ENCODE measurements at places on chromosomes 7 and 10. TPM values are rescaled to one million over a fixed set of nuclear protein-coding genes. Genes with fewer than 3 reads are reported as not detected.

DNA sequence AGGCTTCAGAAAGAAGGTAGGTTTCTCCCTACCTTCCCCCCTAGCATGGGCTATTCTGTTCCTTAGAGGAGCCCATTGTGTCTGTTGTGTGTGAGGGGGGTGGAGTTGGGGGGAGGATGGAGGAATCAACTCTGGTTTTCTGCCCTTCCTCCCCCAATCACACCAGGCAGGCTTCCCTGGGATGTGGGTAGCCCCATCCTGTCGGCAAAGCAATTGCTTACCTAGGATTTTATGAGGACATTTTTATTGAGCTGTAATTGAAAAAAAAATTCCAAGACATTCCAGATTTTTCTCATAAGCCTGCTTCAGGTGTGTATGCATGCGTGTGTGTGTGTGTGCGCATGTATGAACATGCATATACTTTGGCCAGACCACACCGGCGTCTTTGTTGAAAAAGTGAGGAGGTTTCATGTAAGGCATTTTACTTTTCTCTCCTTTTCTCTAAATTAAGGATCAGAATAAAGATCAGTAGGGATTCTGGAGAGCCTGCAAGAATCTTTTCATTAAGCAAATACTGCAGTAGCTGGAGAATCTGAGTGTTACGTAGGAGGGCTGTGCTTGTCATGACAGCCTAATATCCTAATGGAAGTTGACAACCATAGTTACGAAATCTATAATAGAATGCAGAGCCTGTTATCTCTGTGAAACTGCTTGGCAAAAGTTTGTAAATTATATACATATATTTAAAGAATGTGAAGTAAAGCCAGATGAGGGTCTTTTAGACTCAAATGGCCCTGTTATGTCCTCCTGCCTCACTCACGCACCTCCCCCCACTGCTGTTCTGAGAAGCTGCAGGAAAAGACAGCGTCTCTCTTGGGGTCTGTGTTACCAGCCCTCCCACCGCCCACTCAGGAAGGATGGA lies 27.3 kb upstream of the SAMD8 start:
- DNase-seq, result no peak

The CPA4 gene
- total RNA-seq, result not detected

The SLC4A2 gene
- 106 TPM for total RNA-seq

GRCh38 chr7:44046321-44047061 lies 2.0 kb downstream of the DBNL start:
- no peak for DNase-seq

The CTAGE8 gene
- 1.4 TPM for total RNA-seq
